ENCODE measurements at places on chromosomes 12 and 14.
A peak's percentile ranks its signal among the peaks of the same experiment; 100 is the strongest.

DNA sequence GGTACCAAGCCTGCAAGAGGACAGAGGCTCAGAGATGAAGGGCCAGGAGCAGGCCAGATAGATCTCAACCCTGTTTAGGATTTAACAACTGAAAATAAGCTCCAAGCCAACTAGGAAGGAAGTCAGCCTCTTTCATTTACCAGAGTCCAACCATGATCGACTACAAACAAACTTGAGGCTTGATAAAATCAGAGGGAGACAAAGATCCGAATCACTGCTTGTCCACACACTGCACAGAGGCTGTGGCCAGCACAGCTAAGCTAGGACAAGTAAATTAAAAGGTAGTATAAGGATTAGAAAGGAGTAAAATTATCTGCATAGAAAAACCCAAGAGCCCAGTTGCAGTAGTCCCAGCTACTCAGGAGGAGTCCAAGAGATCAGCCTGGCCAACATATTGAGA, 40.3 kb downstream of the FAM222A start:
- DNase-seq: no peak

- no peak for DNase-seq
Measured at GRCh38 chr14:72839351-72839750, 54.5 kb downstream of the DPF3 start.

- DNase-seq: no peak
Measured at GRCh38 chr12:94165138-94165537, 16.8 kb downstream of the PLXNC1 start.

DNA sequence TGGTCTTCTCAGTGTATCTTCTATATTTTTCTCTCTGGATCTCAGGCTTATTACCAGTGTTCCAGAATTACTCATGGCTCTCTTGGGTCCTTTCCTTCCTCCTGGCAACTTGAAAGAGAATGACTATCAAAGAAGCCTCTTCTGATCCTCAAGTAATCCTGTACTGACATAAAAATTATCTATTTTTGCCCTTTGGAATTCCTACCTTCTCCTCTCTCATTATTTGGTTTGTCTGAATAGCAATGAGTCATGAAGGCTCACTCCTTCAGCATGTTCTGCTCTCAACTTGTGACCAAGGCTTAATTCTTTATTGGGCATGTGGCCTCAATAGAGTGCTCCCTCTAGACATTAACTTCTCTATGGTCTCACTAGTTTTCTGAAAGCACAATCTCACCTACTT, 553.6 kb upstream of the ATP2B1 start:
- peak; percentile 37 for DNase-seq

DNA sequence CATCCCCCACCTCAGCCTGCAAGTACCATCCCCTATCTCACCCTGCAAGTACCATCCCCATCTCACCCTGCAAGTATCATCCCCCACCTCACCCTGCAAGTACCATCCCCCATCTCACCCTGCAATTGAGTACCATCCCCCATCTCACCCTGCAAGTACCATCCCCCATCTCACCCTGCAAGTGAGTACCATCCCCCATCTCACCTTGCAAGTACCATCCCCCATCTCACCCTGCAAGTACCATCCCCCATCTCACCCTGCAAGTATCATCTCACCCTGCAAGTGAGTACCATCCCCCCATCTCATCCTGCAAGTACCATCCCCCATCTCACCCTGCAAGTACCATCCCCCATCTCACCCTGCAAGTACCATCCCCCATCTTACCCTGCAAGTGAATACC, 45.0 kb downstream of the ZC3H14 start:
- no peak for DNase-seq

DNA sequence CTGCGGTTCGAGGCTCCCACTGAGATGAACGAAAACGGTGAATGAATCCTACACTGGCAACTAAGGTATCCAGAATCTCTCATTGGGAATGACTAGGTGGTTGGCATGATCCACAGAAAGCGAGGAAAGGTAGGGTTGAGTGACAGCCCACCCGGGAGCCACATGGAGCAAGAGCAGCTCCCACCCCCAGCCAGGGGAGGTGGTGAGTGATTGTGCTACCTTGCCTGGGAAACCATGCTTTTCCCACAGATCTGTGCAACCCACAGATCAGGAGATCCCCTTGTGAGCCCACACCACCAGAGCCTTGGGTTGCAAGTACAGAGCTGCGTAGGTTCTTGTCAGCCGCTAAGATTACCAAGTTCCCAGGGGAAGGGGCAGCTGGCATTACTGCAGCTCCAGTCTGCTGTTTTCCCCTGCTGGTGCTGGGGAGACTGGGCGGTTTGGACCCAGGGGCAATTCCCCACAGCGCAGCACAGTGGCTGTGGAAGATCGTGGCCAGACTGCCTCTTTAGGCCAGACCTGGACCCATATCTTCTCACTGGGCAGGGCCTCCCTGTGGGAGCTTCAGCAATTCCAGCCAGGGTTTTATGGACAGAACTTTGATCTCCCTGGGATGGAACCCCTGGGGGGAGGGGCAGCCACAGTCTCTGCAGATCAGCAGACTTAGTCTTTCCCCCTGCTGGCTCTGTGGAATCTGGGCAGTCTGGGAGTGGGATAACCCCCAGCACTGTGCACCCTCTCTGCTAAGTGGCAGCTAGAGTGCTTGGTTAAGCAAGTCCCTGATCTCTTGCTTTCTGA, 44.6 kb upstream of the PPP4R3A start:
- DNase-seq: no peak

- no peak for DNase-seq
Measured at GRCh38 chr12:57236925-57237595, 7.5 kb downstream of the SHMT2 start.

GRCh38 chr14:20356422-20356821, 13.0 kb downstream of the PARP2 start:
- peak; percentile 15 for DNase-seq

Data from choroid plexus epithelial cell (primary cell).